ENCODE measurements at places on chromosomes 5 and 9. TPM values are rescaled to one million over a fixed set of nuclear protein-coding genes. Genes with fewer than 3 reads are reported as not detected.

ACSL6 gene
- 199 TPM for total RNA-seq

C9orf50 gene
- 0.96 TPM for total RNA-seq

INSL6 gene
- not detected for total RNA-seq

DNA sequence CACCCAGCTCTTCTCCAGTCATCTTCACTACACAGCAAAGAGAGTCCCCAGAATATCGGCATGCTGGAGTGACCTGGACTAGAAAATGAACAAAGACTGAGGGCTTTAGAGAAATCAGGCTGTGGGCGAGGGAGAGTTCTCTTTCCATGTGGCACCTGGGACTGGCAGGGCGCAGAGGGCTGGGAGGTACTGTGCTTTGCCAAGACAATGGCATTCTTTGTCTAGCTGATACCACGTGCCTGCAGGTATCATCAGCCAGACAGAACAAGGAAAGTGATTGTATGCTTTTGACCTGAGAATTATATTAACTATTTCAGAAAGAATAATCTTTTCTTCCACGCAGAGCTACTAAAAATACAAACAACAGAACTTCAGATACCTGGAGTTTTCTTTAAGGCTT is 30.5 kb downstream of the DDX31 start:
- DNase-seq: no peak

HAVCR2 gene
- total RNA-seq: 10.0 TPM

GRCh38 chr9:111752455-111752854 is 42.3 kb downstream of the SHOC1 start:
- no peak for DNase-seq

DNA sequence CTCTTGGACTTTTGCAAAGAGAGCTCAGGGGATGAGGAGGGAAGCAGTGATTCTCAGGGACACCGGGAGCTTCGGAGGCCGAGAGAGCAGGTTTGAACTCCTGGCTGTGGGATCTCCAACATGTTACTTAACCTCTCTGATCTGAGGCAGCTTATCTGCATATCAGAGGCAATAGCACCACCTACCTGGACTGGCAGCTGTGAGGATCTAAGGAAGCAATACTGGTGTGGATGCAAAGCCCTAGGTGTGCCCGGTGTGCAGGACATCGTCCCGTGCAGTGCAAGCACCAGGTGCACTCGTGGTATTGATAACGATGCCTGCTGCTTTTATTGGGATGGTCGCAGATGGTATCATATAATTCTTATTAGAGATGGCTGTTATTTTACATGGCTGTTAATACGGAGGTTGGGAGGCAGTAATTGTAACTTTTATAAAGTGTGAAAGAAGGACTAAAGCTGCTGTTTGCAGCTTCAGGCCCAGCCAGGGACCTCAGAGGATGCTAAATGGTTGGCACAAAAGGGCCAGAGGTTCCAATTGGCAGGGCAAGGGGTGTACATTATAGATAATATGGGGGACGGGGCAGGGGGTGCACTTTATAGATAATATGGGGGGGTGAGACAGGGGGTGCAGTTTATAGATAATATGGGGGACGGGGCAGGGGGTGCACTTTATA is 14.9 kb downstream of the COL5A1 start:
- DNase-seq: no peak

AIF1L gene
- 98.8 TPM for total RNA-seq

DNA sequence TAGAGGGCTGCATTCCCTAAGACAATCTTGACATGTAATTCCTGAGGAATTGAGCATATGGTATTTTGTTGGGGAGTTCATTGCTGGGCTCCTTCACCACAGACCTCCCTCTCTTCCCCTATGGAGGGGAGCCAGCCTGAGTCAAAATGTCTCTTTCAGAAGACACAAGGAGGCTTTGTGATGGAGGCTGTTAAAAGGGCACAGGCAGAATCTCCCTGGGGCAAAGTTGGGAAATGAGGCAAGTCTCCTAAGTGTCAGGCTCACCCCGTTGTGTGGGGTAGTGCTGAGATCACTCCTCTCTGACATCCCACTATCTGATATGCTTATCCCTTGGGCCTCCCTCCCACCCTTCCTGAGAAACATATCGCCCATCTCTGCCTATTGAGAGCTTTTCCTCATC is 30.6 kb downstream of the GFRA3 start:
- no peak for DNase-seq

- no peak for DNase-seq
Measured at GRCh38 chr9:106753155-106753671, 109.8 kb upstream of the ZNF462 start.

PCDHAC1 gene
- 6.7 TPM for total RNA-seq

TMEM174 gene
- not detected for total RNA-seq

DNA sequence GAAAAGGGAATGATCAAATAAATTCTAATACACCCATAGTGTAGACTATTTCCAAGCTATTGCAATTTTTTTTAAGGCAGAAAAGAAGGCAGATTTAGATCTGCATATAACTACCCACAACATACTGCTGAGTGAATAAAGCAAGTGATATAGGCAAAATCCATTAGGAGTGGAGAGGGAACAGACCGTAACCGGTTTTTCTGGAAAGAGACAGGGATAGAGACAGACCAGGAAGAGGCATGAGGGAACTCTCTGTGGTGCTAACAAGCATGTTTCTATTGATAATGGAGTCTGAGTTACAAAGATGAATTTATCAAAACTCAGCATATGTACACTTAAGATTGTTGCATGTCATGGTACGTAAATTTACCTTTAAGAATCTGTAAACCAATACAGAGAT is 14.5 kb downstream of the ZDHHC21 start:
- DNase-seq: no peak

- no peak for DNase-seq
Measured at GRCh38 chr5:54990841-54991258, 5.5 kb upstream of the ESM1 start.

DNA sequence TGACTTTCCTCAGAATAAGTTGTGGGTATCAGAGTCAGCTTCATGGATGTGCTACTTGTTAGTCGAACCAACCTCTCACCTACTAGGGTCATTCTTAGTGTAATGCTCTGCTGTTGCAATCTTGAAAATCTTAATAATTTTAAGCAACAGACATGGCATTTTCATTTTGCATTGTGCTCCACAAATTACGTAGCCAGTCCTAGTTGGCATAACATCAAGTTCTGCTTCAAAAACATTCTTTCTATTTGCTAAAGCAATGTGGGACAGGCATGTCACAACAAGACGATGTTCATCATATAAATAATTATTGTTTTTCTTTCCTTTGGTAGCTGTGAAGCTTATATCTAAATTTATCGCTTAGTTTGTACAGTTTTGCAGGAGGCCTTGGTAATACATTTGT is 39.3 kb upstream of the CDH12 start:
- no peak for DNase-seq

FCN2 gene
- total RNA-seq: not detected

TMEM215 gene
- total RNA-seq: 0.21 TPM

- DNase-seq: no peak
Measured at GRCh38 chr5:3300726-3301125, 294.9 kb upstream of the IRX1 start.

RLN1 gene
- 1.0 TPM for total RNA-seq

FKTN gene
- total RNA-seq: 23.3 TPM

DNA sequence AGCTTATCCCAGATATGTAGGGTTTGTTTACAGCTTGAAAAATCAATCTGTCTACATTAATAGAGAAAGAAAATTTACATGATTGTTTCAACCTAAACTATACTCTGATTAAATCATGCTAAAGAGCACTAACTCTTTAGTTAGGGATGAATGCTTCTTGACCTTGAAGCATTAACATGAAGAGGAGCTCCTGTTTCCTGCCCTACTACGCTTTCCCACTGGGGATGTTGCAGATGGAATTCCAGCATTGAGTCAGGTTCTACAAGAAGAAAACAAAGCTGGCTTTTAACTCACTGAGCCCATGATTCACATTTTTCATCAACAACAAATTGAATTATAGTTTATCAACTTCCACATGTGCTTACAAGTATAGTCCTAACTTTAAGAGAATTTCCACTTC is 471.3 kb downstream of the TMEM232 start:
- DNase-seq: no peak

- DNase-seq: no peak
Measured at GRCh38 chr5:103041071-103041676, 78.8 kb downstream of the GIN1 start.

DNA sequence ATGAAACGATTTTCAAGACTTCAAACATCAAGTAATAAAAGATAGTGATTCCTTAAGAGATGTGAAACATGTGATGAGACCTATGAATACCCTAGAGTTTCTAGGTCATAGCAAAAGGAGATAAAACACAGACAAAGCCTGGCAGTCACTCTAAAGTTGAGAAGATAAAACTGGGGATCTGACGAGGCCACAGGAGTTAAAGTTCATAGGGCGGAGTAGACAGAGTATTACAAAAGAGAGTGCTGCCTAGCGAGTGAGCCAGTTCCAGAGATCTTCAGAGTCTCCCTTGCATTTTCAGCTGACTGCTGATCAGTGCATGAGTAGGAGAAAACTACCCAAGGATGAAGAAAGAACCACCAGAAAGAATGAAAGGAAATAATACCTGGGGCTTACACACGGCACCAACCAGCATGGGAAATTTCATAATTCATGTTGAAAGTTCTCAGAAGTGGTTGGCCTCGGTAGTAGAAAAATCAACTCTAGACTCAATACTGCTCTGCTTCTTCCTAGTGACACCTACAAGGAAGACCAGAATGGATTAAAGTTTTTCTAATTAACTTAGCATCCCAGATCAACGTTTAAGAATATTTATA is 30.4 kb downstream of the FBXO4 start:
- no peak for DNase-seq

- DNase-seq: no peak
Measured at GRCh38 chr5:105057001-105057436, 1494.4 kb upstream of the NUDT12 start.

GRCh38 chr5:102916109-102916508 is 161.0 kb downstream of the PAM start:
- no peak for DNase-seq

- no peak for DNase-seq
Measured at GRCh38 chr5:77844373-77844622, 68.2 kb upstream of the TBCA start.
